Activated T-cell treated with anti-CD3 and anti-CD28 coated beads, Interleukin-2, amount 50 U/mL, for 4 hours (primary cell): ENCODE measurements at places on chromosomes 6 and 20. TPM values are rescaled to one million over a fixed set of nuclear protein-coding genes. Genes with fewer than 3 reads are reported as not detected.

Gene RAET1L
- not detected for total RNA-seq

Gene TINAG
- not detected for total RNA-seq

Gene TP53TG5
- total RNA-seq: not detected

Gene PBOV1
- total RNA-seq: not detected

Gene MAS1
- not detected for total RNA-seq

Gene VSTM2L
- total RNA-seq: 0.13 TPM

Gene DAAM2
- not detected for total RNA-seq

Gene RSPO3
- total RNA-seq: not detected

Gene OLIG3
- total RNA-seq: not detected

Gene TFAP2A
- total RNA-seq: not detected

Gene APMAP
- 58.8 TPM for total RNA-seq

Gene AKAP7
- 3.0 TPM for total RNA-seq

Gene RSPO4
- total RNA-seq: not detected

Gene TDRD6
- not detected for total RNA-seq

Gene APOBEC2
- total RNA-seq: not detected

Gene SYNJ2
- total RNA-seq: 24.2 TPM

Gene GRIK2
- total RNA-seq: not detected

Gene TMEM239
- total RNA-seq: not detected
